HEK293T (cell line): ENCODE measurements at places on chromosomes 4 and X.

DNA sequence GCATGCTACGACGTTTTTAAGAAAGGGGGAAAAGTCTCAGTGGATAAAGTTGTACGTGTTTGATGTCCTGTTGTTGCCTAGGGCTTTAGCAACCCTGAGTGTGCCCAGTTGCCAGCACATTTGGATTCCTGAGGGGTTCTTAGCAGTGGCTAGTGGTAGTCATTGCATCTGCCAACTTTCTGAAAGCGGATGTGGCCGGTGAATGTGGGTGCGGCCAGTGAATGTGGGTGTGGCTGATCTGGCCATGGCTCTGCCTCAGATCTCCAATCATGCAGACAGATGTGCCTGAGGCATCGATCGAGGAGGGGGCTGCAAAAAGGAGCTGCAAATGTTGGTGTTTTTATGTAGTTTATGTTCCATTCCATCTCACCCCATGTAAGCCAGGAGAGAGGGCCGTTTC is 41.5 kb upstream of the FAT1 start:
- peak; percentile 10 for DNase-seq

GRCh38 chrX:68997911-68998310 is 167.3 kb downstream of the PJA1 start:
- DNase-seq: no peak

GRCh38 chr4:188377816-188378215 is 238.6 kb downstream of the TRIML1 start:
- DNase-seq: no peak

DNA sequence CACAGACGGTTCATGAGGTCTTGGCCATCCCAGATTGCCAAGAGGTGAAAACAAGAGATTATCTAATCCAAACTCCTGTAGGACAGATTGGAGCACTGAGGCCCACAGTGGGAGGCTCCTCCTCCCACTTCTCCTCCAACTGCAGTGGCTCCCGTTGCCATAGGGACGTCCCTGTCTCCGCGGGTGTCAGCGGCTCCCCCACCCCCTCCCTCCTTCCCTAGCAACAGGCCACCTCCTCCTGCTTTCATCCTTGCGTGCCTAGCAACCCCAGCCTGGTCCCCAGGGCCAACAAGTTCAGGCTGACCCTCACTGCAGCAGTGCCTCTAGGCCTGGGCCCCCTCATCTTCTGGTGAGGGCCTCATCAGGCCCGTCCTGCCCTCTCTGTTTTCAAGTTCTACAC is 6.8 kb upstream of the IQSEC2 start:
- no peak for DNase-seq

DNA sequence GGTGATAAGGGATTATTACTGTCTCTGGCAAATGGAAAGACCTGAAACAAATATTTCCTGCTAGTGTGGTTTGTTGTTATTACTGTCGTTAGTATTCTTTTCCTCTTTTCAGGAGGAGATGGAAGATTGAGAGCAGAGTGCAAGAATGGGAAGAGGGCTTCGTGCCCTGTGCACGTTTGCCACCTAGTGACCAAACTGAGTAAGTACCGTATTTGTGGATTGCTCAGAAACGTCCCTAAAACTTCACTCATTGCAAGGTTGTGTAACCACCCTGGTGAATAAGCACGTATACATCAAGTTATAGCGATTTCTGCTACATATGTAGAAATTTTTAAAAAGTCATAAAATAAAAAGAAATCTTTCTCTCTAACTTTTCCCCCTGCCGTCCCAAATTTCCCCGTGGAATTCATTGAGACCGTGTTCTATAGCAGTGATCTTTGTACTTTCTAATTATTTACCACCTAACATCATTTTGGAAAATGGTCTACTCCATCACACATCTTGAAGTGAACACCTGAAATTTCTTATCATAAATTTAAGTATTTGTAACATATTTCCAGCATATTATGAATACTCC is 24.3 kb downstream of the LINC00632 start:
- peak; percentile 67 for DNase-seq

DNA sequence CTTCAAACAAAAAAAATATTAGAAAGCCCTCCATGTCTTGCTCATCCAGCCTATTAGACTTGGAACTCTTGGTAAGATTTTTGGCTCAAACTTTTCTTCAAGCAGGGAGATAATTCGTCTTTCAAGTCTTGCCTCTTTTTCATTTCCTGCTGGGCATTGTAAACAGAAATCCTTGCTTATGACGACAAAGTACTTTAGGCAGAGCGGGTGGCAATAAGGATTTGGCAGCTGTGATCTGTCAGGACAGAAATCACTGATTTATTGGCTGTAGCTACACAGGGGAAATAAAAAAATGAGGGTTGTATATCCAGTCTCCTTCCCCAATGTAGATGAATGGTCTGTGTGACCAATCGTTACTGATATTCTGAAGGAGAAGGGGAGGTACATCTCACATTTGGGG is 121.6 kb downstream of the SLC4A4 start:
- peak; percentile 13 for DNase-seq

- DNase-seq: no peak
These were observed 21.3 kb upstream of the SOX3 start for GRCh38 chrX:140526171-140526570.

DNA sequence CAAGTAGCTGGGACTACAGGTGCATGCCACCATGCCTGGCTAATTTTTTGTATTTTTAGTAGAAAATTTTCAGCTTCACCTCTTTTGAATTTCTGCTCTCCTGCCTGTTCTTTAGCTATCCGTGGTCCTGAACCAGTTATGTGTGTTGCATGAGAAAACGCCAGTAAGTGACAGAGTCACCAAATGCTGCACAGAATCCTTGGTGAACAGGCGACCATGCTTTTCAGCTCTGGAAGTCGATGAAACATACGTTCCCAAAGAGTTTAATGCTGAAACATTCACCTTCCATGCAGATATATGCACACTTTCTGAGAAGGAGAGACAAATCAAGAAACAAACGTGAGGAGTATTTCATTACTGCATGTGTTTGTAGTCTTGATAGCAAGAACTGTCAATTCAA is 13.9 kb downstream of the ALB start:
- DNase-seq: no peak

DNA sequence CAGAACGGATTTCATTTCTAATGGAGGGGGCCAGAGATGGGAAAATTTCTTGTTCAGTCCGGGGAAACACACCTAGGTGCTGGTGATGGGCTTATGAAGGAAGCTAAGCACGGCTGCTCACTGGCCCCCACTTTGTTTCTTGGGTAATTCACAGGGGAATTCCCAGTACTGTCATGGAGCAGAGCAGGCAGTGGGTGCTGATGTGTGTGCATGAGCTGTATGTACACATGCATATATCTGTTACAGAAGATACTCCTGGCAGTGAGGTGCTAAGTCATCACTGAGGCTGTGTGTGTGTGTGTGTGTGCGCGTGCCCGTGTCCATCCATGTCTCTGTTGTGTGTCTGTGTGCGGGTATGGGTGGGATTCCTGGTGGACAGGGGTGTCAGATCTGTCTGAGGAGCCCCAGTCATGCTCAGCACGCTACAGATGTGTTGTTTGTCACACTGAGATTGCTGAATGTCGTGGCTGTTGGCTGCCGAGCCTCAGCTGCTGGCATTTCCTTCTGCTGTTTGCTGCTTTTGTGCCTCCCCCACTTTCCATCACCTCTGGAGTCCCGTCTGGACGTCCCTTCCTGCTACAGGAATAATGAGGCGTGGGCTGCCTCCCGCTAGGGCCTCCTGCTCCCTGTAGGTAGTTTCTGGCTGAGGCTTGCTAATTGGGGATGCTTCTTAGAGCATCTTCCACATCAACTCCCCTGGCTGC is 53.3 kb downstream of the JADE1 start:
- DNase-seq: no peak

DNA sequence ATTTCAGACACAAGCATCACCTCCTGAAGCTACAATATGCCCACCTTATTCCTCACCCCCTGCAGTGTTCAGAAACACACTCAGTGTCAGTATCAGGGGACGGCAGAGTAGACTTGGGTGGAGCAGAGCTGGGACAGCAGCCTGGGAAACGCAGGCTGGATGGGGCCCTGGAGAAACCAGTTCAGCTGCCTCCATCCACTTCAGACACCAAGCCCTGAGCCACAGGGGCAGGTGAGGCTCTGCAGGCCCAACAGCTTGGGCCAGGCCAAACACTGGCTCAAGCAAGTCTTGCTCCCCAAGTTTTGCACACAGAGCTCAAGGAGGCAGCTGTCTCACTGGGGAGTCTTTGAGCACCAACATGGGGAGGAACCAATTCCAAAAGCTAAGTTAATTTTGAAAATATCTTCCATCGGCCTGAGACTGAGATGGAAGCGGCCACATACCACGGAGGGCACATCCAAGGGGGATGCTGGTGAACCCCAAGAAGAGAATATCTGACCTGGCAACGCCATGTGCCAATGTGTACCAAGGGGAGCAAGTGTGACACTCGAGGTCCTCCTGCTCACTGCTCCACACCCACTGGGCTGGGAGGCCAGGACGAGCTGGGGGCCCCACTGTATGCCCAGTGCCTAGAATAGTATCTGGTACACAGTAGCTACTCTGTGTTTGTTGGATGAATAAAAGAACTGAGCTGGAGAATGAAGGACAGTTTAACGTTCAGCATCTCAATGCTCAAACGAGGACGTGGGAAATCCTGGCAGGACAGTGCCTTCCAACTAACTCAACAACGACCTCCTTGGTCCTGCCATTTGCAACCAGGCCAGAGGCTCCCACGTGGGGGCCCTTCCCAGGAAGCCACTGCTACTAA is 45.6 kb downstream of the PPP2R2C start:
- DNase-seq: no peak

GRCh38 chr4:81665649-81666048 is 193.9 kb upstream of the RASGEF1B start:
- no peak for DNase-seq

DNA sequence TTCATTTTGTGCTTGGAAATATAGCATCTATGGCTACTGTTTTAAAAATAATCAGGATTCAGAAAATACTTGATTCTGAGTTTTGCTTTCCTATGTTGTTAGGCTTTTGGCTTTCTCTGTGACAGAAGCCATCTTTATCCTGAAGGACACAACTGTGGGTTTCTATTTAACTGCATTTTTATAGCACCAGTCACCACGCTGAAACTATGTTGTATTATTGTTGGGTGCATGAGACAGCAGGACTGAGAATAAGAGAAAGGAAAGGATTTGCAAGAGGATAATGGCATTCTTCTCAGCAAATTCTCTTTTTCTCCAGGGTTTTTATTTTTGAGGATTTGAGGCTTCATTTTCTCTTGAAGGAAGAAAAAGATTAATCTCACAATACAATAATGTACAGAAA is 10.1 kb upstream of the NEUROG2 start:
- no peak for DNase-seq

DNA sequence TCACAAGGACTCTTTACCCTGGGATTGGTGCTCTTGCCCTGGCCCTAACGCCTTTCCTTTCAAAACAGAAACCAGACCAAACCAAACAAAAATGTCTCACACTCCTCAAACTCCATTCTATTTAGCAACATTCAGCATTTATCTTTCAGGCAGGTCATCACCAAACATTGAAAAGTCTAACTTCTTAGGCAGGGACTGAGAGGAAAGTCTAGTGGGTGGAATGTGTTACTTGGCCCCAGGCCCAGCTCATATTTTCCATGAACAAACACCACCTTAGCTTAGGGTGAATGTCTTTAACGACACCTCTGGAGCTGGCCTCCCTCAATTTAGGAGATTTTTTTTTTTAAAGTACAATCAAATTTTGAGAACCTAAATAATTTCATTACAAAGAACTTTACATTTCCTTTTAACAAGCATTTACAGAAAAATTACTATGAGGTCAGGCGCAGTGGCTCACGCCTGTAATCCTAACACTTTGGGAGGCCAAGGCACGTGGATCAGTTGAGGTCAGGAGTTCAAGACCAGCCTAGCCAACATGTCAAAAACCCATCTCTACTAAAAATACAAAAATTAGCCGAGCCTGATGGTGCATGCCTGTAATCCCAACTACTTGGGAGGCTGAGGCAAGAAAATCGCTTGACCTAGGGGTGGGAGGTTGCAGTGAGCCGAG is 10.2 kb upstream of the N4BP2 start:
- DNase-seq: peak; percentile 7

DNA sequence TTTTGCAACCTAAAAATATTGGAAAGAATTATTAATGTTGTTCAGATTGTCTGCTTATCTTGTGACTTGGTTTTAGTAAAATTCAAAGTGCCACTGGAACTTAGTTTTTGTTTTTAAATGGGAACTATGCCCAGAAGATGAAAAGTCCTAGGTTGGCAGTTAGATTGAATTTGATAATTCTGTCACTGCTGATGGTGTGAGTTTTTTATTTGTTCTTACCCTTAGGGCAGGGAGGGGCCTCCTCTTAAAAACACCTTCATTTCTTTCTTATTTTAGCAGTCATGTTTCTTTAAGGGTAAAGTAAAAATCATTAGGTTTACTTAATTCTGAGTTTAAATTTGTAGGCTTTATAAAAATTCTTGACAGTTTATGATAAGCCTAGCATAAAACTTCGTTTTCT is 80.6 kb downstream of the AFF1 start:
- DNase-seq: no peak

GRCh38 chrX:65537229-65537628 is 2.6 kb upstream of the LAS1L start:
- DNase-seq: no peak

DNA sequence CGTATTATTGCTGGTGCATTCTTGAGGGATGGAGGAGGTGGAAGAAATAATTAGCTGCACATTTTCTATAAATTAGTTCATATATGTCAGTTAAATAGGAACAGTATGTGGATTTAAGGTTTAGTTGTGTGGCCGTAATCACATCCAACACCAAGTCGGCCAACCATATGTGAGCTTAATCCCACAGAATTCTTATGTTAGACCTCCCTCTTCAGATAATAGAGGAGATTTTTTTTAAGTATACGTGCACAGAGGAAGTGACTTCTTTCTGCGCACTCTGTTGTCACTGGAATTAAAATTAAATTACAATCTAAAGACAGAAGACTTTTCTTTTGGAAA is 2.1 kb downstream of the SEPTIN11 start:
- no peak for DNase-seq

- no peak for DNase-seq
These were observed 204.7 kb downstream of the BMPR1B start for GRCh38 chr4:94962484-94962883.

GRCh38 chrX:121958886-121959285 is 911.5 kb downstream of the GLUD2 start:
- no peak for DNase-seq

DNA sequence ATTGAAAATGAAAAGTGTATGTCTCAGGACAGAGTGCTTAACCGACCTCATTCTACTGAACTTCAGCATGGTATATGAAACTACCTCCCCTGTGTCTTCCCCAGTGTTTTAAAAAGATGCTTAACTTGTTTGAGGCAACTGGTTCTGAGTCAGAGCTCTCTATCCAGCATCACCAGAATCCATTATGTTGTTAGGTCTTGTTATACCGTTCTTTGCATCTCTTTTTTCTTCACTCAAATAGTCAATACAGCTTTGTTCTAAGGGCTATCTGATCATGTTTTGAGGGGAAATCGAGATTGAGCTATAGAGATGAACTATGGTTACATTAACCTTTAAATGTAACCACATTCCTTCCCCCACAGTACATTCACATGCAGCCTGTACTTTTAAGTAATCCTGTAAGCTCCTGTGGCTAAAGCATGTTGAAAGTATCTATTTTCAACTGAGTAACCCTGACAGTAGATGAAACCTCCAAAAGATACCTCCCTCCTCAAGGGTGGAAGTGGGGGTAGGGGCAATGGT is 514.4 kb downstream of the RPA4 start:
- DNase-seq: no peak
